ENCODE measurements at places on chromosomes 12 and 14. TPM values are rescaled to one million over a fixed set of nuclear protein-coding genes. Genes with fewer than 3 reads are reported as not detected.
A peak's percentile ranks its signal among the peaks of the same experiment; 100 is the strongest.

- no peak for DNase-seq
These were observed 131.4 kb upstream of the CNTN1 start for GRCh38 chr12:40560848-40561247.

- no peak for DNase-seq
These were observed 436.5 kb downstream of the TMEM132D start for GRCh38 chr12:129467289-129467688.

TRIM9 gene
- 0.33 TPM for total RNA-seq

DNA sequence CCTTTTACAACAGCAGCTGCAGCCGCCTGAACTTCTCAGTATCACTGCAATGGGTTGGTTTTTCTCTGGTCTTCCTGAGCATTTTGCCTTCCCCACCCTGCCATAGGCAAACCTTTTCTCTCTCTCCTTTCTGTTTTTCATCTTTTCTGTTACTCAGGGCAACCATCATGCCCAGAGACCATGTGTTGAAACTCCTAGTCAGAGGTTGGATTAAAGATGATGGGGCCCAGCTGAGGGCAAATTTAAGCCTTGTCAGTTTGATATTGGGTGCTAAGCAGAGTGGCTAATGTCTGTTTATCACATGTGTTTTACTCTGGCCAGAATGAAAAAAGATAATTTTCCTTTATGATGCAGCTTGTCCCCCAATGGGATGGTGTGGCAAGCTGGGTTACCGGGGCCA, 107.9 kb upstream of the PMCH start:
- DNase-seq = no peak

- DNase-seq = peak; percentile 12
These were observed 17.2 kb downstream of the TRPV4 start for GRCh38 chr12:109815757-109816617.

GRCh38 chr14:55123852-55124639, 5.0 kb upstream of the LGALS3 start:
- DNase-seq = no peak

GRCh38 chr12:104758771-104759170, 199.3 kb downstream of the SLC41A2 start:
- DNase-seq = no peak

CAPS2 gene
- total RNA-seq = 0.37 TPM

DNA sequence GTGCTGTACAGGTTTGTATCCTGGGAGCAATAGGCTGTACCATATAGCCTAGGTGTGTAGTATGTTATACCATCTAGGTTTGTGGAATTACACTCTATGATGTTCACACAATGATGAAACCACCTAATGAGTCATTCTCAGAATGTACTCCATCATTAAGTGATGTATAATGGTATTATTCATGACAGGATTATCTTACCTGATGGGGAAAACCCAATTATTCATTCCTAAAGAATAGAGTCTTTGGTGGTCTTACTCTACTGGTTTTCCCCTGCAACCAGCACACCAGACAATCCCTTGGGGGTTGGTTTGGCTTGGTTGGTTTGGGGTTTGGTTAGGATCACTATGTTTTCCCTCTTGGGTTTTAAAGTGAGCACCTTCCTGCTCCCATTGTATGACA, 12.6 kb upstream of the OR10P1 start:
- DNase-seq = no peak

GRCh38 chr14:61466905-61467280, 145.5 kb downstream of the PRKCH start:
- DNase-seq = no peak

DNA sequence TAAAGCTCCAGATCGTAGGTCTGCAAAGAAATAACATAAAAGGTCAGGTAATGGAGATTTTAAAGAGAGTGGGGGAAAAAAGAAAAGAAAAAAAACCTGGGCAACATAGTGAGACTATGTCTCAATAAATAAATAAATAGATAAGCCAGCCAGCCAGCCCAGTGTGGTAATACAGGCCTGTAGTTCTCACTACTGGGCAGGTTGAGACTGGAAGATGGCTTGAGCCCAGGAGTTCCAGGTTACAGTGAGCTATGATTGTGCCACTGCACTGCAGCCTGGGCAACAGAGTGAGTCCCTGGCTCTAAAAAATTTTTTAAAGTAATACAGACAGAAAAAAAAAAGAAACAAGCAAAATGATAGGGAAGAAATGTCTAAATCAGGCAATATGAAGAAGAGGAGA, 43.2 kb upstream of the BBS10 start:
- DNase-seq = no peak

DNA sequence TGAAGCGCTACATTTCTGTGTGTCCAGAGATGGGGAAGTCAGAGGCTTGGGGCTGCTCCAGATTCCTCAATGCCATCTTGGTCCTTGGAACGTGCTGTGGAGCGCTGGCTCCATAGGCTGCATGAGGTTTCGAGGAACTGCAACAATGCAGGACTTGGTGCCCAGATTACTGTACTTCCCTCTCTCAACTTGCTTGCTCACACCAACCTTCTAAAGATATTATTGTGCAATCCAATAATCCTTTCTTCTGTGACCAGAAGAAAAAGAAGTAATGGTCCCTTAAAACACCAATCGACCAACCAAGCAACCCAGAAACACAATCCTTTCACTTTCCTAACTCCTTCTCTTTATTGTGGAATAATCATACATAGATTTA, 3.7 kb downstream of the PRICKLE1 start:
- DNase-seq = no peak

PPP4R3A gene
- total RNA-seq = 26.9 TPM

PPP1R36 gene
- total RNA-seq = not detected

- no peak for DNase-seq
These were observed 50.1 kb upstream of the LIMA1 start for GRCh38 chr12:50333441-50333840.

GALNT9 gene
- total RNA-seq = 5.5 TPM

IRAK3 gene
- 4.6 TPM for total RNA-seq

RGS6 gene
- not detected for total RNA-seq

TMEM63C gene
- not detected for total RNA-seq

DNA sequence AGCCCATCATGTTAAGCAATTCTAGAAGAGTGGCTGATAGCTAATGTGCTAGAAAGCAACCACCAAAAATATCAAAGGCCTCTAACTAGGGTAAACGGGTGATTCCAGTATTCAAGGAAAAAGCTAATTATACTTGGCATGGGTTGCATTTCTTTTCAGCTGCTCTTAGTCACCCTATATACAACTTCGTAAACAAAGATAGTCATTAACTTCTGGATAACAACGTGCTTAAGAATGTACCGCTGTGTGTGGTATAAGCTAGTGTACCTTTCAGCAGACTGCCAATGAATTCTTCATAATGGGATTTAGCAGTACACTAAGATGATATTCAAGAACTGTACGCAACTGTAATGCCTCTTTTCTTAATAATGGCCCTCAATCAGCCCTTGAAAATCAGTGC, 42.2 kb upstream of the SLC6A13 start:
- DNase-seq = no peak

- no peak for DNase-seq
These were observed 63.7 kb upstream of the GSC start for GRCh38 chr14:94833633-94834032.

SOAT2 gene
- total RNA-seq = not detected

- DNase-seq = no peak
These were observed 4.8 kb upstream of the GLT8D2 start for GRCh38 chr12:104054681-104055346.

- no peak for DNase-seq
These were observed 2.9 kb downstream of the POLR3B start for GRCh38 chr12:106360400-106360994.

DNA sequence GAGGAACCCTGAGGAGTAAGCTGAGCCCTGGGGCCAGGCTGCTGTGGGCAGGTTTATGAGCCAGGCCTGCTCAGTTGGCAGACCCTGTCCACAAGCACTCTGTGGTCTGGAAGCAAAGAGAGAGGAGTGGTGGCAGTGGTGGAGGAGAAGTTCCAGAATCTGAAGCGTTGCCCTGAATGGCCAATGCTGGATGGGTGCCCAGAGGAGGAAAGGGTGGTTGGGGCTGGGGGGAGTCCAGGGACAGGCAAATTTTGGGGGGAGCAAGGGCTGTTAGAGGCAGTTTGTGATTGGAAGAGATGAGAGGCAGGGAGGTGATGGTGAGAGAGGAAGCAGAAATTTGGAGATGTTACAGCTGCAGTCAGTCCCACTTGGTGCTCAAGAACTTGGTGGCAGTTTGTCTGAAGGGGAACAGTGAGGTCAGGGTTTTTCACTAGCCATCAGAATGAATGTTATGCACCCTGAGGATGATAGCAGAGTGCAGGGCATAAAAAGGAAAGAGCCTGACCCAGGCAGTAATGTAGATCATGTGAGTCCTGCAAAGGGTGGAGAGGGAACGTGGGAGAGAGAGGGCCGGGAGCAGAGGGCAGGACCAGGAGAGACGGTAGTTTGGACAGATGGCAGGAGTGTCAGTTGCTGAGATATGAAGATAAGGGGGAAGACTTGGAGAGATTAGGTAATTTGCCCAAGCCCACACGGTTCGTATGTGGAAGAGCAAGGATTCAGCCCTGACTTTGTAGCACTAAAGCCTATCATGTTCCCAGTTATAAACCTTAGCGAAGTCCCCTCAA, 51.2 kb downstream of the GALNT8 start:
- no peak for DNase-seq

- no peak for DNase-seq
These were observed 271.9 kb downstream of the CPNE8 start for GRCh38 chr12:38633511-38633910.

UNC119B gene
- 43.8 TPM for total RNA-seq

PTGER2 gene
- 0.39 TPM for total RNA-seq

HSPB8 gene
- total RNA-seq = 18.2 TPM

CMA1 gene
- total RNA-seq = not detected

FAM186B gene
- not detected for total RNA-seq

DNA sequence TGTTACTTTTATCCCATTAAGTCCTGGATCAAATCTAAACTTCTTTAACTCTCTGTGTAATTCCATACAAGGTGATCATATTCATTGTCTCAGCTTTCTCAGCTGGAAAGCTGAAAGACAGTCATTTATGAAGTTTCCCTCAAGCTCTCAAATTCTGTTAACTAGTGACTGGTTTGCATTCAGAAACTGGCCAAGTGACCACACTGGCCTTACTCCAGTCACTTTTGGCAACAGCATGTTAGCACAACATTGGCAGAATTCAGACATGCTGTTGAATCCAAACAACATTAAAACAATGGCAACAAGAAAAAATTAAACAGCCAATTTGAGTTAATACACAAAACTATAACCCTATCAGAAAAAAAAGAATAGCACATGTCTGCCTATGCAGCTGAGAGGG, 343.3 kb downstream of the MDGA2 start:
- DNase-seq = peak; percentile 0

DAO gene
- not detected for total RNA-seq

PTMS gene
- 328 TPM for total RNA-seq

TOMM20L gene
- total RNA-seq = not detected

DNA sequence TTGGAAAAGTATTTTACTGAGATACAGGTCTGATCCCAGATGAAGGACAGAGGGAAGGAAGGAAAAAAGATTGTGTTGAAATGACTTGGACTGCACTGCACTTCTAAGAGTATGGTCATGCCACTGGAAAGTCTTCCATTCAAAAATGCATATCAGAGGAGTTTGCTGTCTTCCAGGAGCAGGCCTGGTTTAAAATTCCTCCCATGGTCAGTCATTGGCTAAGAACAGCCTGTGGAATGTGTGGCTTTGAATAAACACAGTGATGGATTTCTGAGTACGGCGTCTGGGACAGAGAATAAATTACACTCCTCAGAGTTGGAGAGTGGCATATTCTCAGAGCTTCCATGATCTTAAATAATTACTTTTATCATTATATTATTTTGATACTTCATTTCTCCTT, 245.8 kb upstream of the PDZRN4 start:
- DNase-seq = no peak

DNA sequence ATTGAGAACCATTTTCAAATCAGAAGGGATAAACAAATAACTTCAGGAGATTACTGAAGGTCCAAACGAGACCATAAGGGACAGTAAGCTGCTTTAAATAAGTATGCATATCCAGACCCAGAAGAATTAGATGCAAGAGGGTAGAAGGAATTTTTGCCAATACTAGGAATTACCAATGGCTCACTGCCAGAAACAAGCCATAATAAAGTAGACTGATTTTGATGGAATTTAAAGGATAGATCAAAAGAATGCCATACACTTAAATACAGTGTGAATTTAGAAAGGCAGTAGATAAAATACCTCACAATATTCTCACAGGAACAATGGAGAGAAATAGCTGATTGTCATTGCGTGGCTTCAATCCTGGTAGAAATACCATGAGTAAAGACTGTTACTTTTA, 5.3 kb downstream of the ANKS1B start:
- no peak for DNase-seq

DNA sequence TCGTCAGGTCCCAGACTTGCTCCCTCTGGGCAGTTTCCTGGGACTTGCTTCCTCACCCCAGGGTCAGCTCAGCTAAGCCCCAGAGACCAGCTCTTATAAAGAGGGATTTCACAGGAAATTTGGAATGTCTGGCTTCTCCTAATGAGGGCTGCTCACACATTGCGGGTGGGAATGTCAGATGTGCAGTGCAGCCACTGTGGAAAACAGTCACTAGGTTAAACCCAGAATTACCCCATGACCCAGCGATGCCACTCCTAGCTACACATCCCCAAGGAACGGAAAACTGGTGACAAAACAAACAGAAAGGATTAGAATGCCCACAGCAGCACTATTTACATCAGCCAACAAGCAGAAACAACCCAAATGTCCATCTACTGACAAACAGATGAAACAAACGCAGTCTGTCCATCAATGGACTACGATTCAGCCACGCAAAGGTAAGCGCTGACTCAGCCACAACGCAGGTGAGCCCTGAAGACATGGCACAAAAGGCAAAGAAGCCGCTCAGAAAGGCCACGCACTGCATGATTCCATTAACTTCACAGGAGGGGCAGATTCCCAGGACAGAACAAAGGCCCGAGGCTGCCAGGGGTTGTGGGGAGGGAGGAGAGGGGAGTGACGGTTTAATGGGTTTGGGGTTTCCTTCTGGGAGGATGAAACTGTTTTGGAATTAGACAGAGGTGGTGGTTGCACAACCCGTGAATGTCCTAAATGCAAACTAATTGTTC, 63.0 kb downstream of the NCOR2 start:
- no peak for DNase-seq

PSMB5 gene
- 170 TPM for total RNA-seq

- no peak for DNase-seq
These were observed 71.4 kb downstream of the SLC41A2 start for GRCh38 chr12:104886418-104887401.

GRCh38 chr14:49975799-49976198, 82.9 kb downstream of the ARF6 start:
- no peak for DNase-seq

BMP4 gene
- 9.3 TPM for total RNA-seq

PRKD1 gene
- total RNA-seq = 8.3 TPM

RNU4-1 gene
- not detected for total RNA-seq

DNA sequence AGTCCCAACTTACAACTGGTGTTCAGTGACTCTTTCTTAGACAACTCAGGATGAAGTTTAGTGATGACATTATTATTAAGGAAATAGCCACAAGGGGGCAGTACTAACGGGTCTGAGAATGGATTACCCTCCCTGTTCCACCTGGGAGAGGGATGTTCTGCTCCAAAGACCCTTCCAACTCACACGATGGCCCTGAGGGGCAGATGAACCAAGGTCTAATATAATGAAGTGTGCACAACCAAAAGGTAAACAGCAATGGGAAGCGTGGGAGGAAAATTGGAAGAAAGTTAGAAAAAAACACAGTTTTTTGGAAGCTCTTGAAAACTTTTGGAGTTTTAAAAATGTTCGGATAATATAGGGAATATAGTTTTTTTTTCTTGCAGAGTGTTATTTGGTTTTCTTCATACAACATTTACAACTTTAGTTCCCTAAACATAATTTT, 24.0 kb downstream of the FGF6 start:
- no peak for DNase-seq

OR6S1 gene
- total RNA-seq = not detected

GRCh38 chr14:99127651-99128167, 144.3 kb downstream of the BCL11B start:
- DNase-seq = no peak

PTHLH gene
- total RNA-seq = not detected
